ENCODE measurements at places on chromosomes 12 and 14. TPM values are rescaled to one million over a fixed set of nuclear protein-coding genes. Genes with fewer than 3 reads are reported as not detected.
A peak's percentile ranks its signal among the peaks of the same experiment; 100 is the strongest.

DNA sequence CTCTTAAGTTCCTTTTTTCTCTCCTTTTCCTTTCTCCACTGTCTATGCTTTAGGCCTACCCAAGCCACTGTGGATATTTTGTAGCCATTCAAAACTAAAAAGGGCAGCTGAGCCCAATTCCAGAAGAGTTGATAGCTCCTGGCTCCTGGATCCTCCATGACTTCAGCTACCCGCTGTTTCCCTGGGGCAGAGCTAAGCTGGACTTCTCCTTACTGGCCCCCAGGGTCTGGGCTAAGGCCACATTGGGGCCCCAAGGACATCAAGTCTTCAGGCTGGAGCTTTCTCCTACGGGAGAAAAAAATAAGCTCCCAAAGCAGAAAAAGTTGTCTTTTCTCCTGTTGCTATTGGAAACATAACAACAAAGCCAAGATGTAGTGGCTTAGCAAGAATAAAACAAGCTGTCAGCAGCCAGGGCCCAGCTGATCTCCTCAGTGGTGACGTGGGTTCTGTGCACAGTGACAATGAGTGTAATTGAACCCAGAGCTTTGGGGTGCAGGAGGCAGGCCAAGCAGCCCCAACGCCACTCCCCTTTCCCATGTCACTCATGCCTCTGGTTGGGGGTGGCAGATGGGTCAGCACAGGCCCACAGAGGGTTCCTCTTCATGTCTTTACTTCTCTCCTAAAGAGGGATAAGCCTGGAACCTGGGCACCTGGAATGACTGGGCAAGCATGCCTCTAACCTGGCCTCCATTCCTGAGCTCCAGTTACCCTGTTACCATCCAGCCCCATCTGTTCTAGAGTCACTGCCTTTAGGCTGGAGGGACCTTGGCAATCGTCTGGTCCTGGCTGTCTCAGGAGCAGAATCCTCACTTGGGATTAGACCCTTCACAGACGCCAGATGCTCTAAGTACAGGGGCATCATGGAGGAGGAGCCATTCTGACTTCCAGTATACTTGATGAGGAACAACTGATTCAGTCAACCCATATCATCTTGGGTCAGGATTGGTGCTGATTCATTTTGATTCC, 171.2 kb downstream of the ZFP36L1 start:
- no peak overlapping the region for H3K27ac ChIP-seq
- DNase-seq: no peak
- no peak overlapping the region for H3K4me3 ChIP-seq

- H3K27ac ChIP-seq: no peak overlapping the region
- DNase-seq: no peak
- no peaks in the 10 kb centered on the region for H3K4me1 ChIP-seq
- no peaks in the 10 kb centered on the region for H3K27me3 ChIP-seq
- no peak overlapping the region for H3K4me3 ChIP-seq
These were observed 430.3 kb upstream of the PDE3A start for GRCh38 chr12:19938031-19938430.

DNA sequence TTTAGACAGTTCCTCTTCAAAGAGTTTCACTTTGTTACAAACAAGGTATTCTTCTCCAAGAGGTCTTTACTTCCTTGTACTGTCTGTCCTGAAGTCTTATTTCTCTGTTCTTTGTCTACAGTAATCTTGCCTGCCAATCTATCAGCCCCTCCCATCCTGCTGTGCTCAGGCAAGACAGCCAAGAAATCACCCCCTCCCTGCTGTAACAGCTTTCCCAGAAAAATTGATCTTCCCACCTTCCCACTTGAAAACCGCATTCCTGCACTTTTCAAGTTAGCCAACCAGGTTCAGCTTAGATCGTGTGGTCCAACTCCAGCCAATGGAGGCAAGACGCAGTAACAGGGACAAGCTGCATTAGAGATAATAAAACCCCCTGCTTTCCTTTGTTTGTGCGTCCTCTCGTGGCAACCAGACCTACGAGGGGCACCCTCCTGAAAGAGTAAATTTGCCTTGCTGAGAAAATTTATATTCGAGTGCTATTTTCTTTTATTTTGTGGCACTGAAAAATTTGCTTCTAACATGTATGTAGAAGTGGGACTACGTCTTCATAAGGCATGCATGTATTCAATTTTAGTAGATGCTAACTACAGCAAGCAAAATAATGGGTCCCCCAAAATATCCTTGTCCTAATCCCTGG, 46.5 kb upstream of the ESR2 start:
- H3K4me1 ChIP-seq: no peaks in the 10 kb centered on the region
- H3K27ac ChIP-seq: no peak overlapping the region
- H3K4me3 ChIP-seq: no peak overlapping the region
- DNase-seq: no peak
- H3K36me3 ChIP-seq: no peaks in the 10 kb centered on the region
- no peaks in the 10 kb centered on the region for H3K27me3 ChIP-seq

The TRHDE gene
- 3.1 TPM for total RNA-seq

GRCh38 chr14:49939884-49940510, 47.1 kb downstream of the ARF6 start:
- H3K4me1 ChIP-seq: no peaks in the 10 kb centered on the region
- no peak overlapping the region for H3K4me3 ChIP-seq
- H3K27ac ChIP-seq: no peak overlapping the region
- no peak for DNase-seq

- H3K36me3 ChIP-seq: no peaks in the 10 kb centered on the region
- H3K27ac ChIP-seq: peak overlapping the region; percentile 21
- H3K4me3 ChIP-seq: no peak overlapping the region
These were observed 381.1 kb downstream of the SEC23A start for GRCh38 chr14:38721822-38722431.

DNA sequence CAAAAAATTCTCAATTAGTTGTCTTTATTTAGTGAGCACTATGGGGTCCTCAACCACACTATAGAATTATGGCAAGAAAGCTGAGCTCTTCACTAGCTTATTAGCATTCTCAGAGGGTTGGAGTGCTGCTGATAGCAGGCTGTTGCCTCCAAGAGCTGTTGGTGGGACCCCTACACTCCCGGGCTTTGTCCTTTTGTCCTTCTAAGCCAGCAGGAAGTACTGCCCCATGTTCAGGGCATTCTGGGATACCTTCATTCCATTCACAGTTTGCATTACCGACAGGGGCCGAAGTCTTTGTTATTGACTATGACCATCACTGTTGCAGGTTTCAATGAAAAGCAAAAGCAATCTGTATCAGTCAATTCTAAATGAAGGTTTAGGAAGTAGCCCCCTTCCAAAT, 89.5 kb upstream of the OTX2 start:
- H3K36me3 ChIP-seq: no peaks in the 10 kb centered on the region
- no peak for DNase-seq
- no peaks in the 10 kb centered on the region for H3K4me1 ChIP-seq
- H3K4me3 ChIP-seq: no peak overlapping the region
- H3K27ac ChIP-seq: no peak overlapping the region
